MCF 10A (cell line): ENCODE measurements at places on chromosomes 16 and 17.

DNA sequence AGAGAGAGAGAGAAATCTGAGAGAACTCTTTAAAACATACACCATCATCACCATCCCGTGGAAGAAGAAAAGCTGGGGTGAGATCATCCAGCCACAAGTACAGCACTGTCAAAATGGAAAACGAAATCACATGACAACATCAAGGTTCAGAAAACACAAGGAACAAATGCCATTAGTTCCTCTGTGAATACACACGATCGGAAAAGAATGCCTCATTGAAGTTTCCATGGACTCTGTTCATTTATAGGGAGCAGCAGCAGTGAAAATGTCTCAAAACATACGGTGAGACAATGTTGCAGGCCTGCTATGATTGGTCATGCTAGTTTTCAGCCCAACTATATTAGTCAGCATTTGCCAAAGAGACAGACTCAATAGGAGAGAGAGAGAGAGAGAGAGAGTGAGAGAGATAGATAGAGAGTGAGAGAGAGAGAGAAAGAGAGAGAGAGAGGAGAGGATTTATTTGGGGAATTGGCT, 4.4 kb downstream of the CFAP97D1 start:
- H3K27ac ChIP-seq: no peak overlapping the region
- H3K27me3 ChIP-seq: no peaks in the 10 kb centered on the region
- peaks cover 4% of the 10 kb centered on the region for H3K4me1 ChIP-seq
- H3K4me3 ChIP-seq: no peak overlapping the region
- H3K36me3 ChIP-seq: no peaks in the 10 kb centered on the region
- DNase-seq: no peak

GRCh38 chr17:4931963-4932362, at the start of gene GP1BA:
GP1BA (plus strand) TSS chr17:4932277; CDS start chr17:4932605, 328 bp downstream.
- H3K4me1 ChIP-seq: peaks cover 11% of the 10 kb centered on the region
- no peak for DNase-seq
- H3K36me3 ChIP-seq: peaks cover 28% of the 10 kb centered on the region
- no peak within 1 kb of the TSS for H3K4me3 ChIP-seq
- H3K27me3 ChIP-seq: no peaks in the 10 kb centered on the region
- H3K27ac ChIP-seq: no peak within 1 kb of the TSS

DNA sequence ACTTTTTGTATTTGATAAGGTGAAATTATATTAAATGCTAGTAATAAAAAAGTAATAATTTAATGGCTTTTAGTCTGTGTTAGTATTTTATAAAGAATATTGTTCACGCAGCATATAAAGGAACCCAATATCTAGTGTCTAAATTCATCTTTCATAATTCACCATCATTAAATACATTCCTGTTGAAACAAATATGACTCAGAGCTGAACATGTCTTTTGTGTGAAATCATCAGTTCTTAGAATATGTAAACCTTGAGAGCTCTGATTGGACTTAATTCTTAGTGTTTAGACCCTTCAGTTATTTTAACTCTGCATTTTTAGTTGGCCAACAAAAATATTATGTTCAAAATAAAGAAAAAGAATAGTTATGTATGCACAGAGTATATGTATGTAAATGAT, 71.8 kb downstream of the ABHD15 start:
- no peak overlapping the region for H3K4me3 ChIP-seq
- H3K27me3 ChIP-seq: no peaks in the 10 kb centered on the region
- no peaks in the 10 kb centered on the region for H3K4me1 ChIP-seq
- H3K27ac ChIP-seq: peak overlapping the region; percentile 50
- DNase-seq: peak; percentile 14

- no peaks in the 10 kb centered on the region for H3K4me1 ChIP-seq
- no peak for DNase-seq
- H3K27me3 ChIP-seq: no peaks in the 10 kb centered on the region
- peaks cover 87% of the 10 kb centered on the region for H3K36me3 ChIP-seq
Observed at GRCh38 chr16:71762186-71762585, 37.7 kb upstream of the PHLPP2 start.

DNA sequence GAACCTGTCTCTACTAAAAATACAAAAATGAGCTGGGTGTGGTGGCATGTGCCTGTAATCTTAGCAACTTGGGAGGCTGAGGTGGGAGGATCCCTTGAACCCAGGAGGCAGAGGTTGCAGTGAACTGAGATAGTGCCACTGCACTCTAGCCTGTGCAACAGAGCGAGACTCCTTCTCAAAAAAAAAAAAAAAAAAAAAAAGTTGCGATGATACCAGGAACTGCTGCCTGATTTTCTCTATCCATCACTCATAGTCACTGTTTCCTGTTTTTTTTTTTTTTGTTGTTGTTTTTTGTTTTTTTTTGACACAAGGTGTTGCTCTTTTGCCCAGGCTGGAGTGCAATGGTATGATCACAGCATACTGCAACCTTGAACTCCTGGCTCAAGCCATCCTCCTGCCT, 59.2 kb downstream of the ABCC1 start:
- peaks cover 38% of the 10 kb centered on the region for H3K36me3 ChIP-seq
- DNase-seq: no peak
- peaks cover 11% of the 10 kb centered on the region for H3K4me1 ChIP-seq
- H3K27ac ChIP-seq: no peak overlapping the region
- no peaks in the 10 kb centered on the region for H3K27me3 ChIP-seq

- no peaks in the 10 kb centered on the region for H3K36me3 ChIP-seq
- no peak for DNase-seq
- no peak overlapping the region for H3K4me3 ChIP-seq
- no peak overlapping the region for H3K27ac ChIP-seq
- H3K27me3 ChIP-seq: no peaks in the 10 kb centered on the region
- H3K4me1 ChIP-seq: peaks cover 28% of the 10 kb centered on the region
Observed at GRCh38 chr16:55274391-55274790, 49.6 kb upstream of the IRX6 start.

DNA sequence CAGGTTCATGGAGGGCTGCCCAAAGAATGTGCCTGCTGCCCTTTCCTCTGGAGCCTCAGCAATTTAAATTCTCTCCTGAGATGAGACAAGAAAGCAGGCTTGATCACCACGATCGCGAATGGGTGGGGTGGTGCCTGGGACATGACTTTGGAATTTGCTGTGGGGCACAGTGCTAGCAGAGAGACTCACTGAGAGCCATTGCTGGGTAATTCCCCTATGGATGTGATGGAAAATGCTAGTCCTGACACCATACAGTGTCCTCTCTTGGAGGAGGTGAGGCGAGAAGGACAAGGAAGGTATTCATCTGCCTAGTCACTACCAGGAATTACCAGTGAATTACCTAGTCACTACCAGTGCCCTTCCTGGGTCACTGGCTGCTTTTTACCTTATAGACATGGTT, 15.5 kb downstream of the FAM20A start:
- no peaks in the 10 kb centered on the region for H3K27me3 ChIP-seq
- H3K4me1 ChIP-seq: no peaks in the 10 kb centered on the region
- H3K36me3 ChIP-seq: no peaks in the 10 kb centered on the region
- no peak for DNase-seq
- no peak overlapping the region for H3K27ac ChIP-seq

- peaks cover 5% of the 10 kb centered on the region for H3K4me1 ChIP-seq
- peak; percentile 61 for DNase-seq
- no peak overlapping the region for H3K4me3 ChIP-seq
- H3K27ac ChIP-seq: no peak overlapping the region
- no peaks in the 10 kb centered on the region for H3K36me3 ChIP-seq
- H3K27me3 ChIP-seq: no peaks in the 10 kb centered on the region
Observed at GRCh38 chr17:8994319-8994718, 27.0 kb upstream of the NTN1 start.

DNA sequence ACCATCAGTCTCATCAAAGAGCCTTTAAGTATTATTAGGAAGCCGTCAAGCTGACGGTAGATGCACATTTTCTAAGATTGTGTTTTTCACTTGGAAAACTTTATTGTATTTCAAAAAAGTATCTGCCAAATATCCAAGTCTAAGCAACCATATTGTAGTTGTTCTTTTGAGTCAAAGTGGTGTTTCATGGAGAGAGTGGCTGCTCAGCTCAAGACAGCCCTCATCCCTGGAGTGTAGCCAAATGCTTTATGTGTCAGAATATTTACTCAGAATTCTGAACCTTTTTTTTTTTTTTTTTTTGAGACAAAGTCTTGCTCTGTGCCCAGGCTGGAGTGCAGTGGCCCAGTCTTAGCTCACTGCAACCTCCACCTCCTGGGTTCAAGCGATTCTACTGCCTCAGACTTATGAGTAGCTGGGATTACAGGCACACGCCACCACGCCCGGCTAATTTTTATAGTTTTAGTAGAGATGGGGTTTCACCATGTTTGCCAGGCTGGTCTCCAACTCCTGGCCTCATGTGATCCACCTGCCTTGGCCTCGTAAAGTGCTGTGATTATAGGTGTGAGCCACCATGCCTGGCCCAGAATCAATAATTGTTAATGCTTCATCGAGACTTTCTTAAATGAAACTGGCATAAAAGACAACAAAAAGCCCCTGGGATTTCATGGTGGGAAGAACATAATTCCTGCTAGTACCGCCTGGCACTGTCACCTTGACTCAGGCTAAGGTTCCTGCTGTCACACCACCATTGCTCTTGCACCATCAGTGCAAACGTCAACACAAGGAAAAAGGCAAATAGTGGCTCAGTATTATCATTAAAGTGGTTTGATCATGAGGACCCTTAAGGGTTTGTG, 45.5 kb downstream of the PRKCA start:
- peak; percentile 50 for DNase-seq
- H3K4me1 ChIP-seq: peaks cover 30% of the 10 kb centered on the region
- peaks cover 10% of the 10 kb centered on the region for H3K36me3 ChIP-seq

DNA sequence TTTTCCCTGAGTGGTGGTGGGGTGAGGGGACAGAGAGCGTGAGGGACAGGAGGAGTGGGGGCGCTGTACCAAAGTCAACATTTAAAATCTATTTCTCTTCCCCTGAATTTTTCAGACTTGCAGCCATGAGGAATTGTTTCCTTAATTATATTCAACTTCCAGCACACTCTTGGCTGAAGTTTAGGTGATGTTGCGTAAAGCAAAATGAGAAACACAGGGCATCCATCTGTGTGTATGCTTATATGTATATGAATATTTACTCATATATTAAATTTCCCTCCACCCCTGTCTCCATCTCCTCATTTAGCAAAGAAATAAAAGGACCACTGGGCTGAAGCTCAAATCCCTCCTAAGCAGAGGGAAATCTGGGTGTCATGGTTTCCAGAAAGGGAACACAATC, 218.1 kb downstream of the XYLT1 start:
- no peak overlapping the region for H3K27ac ChIP-seq
- no peaks in the 10 kb centered on the region for H3K4me1 ChIP-seq
- no peaks in the 10 kb centered on the region for H3K27me3 ChIP-seq
- H3K36me3 ChIP-seq: no peaks in the 10 kb centered on the region
- H3K4me3 ChIP-seq: no peak overlapping the region
- DNase-seq: no peak

DNA sequence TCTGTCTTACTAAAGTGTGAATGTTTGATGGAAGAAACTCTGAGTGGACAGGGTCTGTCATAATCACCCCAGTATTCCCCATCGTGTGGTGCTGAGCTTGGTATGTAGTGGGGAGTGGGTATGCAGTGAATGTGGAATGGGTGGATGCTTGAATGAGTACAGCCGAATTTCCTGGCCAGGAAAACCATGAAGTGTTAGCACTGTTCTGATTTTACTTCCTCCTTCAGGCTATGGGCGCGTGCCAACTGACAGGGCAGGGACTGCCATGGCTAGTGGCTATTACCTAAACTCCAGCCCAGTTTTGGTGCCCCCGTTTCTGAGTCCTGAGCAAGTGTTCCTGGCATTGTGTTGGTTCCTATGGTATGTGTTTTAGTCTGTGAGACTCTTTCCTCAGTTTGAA, 48.6 kb downstream of the PRKCA start:
- peak overlapping the region; percentile 64 for H3K27ac ChIP-seq
- H3K36me3 ChIP-seq: peaks cover 10% of the 10 kb centered on the region
- DNase-seq: no peak
- no peaks in the 10 kb centered on the region for H3K27me3 ChIP-seq
- H3K4me3 ChIP-seq: no peak overlapping the region

DNA sequence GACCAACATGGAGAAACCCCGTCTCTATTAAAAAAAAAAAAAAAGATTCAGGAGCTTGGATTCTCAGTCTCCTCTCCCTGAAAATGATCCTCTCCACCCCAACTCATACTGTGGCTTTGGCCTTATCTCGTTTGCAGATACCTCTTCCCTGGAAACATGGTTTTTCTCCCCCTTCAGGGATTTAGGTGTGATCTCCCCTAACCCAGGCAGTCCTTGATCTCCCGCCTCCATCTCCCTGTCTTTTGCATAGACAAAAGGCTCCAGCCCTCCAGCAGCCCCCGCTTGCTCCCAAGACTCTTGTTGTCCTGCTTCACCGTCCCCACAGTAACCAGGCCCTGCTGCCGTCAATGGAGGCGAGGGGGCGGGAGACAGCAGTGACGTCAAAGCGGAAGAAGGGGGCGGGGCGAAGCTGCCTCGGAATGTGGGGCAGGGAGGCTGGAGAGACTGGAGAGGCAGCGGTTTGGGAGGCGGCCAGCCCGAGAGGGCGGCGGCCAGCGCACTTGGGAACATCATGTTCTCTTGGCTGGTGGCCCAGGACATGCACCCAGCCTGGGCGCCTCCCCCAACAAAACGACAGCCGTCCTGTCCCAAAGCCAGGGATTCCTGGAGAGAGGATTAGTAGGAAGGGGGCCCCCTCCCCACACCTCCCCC, 1.9 kb upstream of the PER1 start:
- H3K36me3 ChIP-seq: peaks cover 15% of the 10 kb centered on the region
- no peak overlapping the region for H3K4me3 ChIP-seq
- no peak overlapping the region for H3K27ac ChIP-seq
- no peaks in the 10 kb centered on the region for H3K27me3 ChIP-seq
- peaks cover 33% of the 10 kb centered on the region for H3K4me1 ChIP-seq

DNA sequence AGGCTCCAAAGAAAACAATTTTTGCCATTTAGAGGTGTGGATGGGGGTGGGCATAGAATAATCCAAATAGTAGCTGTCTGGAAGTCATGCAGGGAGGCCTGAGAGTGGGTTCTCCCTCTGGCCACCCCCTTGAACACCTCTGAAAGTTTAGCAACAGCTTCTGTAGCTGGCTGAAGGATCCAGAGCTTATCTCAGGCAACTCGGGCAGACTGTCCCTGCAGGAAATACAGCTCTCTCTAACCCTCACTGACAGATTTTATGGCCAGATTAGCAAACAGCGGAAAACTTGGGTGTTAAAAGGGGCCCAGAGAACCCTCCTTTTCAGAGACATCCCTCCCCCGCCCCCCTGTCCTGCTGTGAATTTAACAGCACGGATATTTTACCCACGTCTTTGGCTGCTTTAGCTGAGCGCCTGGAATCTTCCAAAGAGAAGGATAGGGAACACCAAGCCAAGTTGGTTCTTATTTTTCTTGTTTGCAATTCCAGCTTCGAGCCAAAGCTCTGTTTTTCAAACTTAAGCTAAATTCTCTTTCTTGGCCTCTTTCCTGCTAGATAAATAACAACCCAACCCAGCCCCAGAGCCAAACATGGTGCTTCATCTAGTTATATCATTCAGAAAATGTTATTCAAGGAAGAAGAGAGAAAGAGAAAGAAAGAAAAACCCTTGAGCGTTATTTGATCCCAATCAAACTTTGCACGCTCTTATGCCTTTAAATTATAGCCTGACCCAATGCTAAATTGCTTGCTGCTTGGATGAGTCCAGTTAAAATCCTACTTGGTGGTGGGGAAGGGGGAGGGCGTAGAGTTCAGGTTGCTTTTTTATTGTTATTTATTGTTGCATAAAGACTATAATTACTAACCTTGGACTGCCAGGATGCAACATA, 2.3 kb upstream of the HOXB2 start:
- DNase-seq: no peak
- no peak overlapping the region for H3K27ac ChIP-seq
- no peaks in the 10 kb centered on the region for H3K4me1 ChIP-seq
- H3K36me3 ChIP-seq: no peaks in the 10 kb centered on the region

- H3K4me3 ChIP-seq: no peak overlapping the region
- no peak overlapping the region for H3K27ac ChIP-seq
- DNase-seq: no peak
- H3K36me3 ChIP-seq: no peaks in the 10 kb centered on the region
- no peaks in the 10 kb centered on the region for H3K4me1 ChIP-seq
- H3K27me3 ChIP-seq: no peaks in the 10 kb centered on the region
Observed at GRCh38 chr16:63100082-63100481, 1063.8 kb upstream of the CDH8 start.
